ENCODE measurements at places on chromosomes 5 and 9.

GRCh38 chr9:78714576-78714975 lies 417.7 kb downstream of the PSAT1 start:
- no peak for DNase-seq
- no peaks in the 10 kb centered on the region for H3K4me1 ChIP-seq

- H3K4me3 ChIP-seq: no peak overlapping the region
- H3K27ac ChIP-seq: peak overlapping the region; percentile 50
- no peaks in the 10 kb centered on the region for H3K36me3 ChIP-seq
- H3K4me1 ChIP-seq: no peaks in the 10 kb centered on the region
- no peak for DNase-seq
- no peaks in the 10 kb centered on the region for H3K27me3 ChIP-seq
These were observed 53.3 kb upstream of the IL17B start for GRCh38 chr5:149432376-149432775.

DNA sequence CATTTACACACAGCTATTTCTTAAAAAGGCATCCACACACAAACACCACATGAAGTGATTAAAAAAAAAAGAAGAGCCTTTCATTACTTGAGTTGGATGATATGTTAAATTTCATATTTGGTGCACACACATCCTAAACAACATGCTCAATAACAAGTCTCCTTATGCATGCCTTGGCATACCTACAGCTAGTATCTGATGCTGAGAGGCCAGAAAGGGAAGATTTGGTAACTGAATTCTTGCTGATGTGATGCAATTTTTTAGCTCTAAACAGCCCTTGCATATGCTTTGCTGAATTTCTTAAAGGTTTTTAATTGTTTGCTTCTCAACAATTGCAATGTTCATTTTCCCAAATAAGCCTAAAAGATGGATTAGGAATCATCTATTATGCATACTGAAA lies 338.8 kb downstream of the ARL15 start:
- no peak overlapping the region for H3K27ac ChIP-seq
- H3K27me3 ChIP-seq: no peaks in the 10 kb centered on the region
- DNase-seq: no peak
- H3K36me3 ChIP-seq: no peaks in the 10 kb centered on the region

DNA sequence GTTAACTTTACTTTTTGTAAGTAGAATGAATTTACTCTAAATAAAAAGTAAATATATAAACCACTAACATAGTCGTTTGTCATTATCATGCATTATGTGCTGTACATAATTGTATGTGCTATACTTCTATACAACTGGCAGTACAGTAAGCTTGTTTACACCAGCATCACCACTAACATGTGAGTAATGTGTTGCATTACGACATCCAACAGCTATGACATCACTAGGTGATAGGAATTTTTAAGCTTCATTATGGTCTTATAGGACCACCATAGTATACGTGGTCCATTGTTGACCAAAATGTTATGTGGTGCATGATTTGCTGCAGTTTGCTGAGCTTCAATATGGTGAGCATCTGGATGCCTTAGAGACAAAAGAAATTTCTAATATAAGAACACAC lies 819.1 kb upstream of the GRAMD2B start:
- no peak for DNase-seq
- H3K36me3 ChIP-seq: no peaks in the 10 kb centered on the region
- no peaks in the 10 kb centered on the region for H3K4me1 ChIP-seq
- H3K27me3 ChIP-seq: no peaks in the 10 kb centered on the region
- no peak overlapping the region for H3K27ac ChIP-seq

DNA sequence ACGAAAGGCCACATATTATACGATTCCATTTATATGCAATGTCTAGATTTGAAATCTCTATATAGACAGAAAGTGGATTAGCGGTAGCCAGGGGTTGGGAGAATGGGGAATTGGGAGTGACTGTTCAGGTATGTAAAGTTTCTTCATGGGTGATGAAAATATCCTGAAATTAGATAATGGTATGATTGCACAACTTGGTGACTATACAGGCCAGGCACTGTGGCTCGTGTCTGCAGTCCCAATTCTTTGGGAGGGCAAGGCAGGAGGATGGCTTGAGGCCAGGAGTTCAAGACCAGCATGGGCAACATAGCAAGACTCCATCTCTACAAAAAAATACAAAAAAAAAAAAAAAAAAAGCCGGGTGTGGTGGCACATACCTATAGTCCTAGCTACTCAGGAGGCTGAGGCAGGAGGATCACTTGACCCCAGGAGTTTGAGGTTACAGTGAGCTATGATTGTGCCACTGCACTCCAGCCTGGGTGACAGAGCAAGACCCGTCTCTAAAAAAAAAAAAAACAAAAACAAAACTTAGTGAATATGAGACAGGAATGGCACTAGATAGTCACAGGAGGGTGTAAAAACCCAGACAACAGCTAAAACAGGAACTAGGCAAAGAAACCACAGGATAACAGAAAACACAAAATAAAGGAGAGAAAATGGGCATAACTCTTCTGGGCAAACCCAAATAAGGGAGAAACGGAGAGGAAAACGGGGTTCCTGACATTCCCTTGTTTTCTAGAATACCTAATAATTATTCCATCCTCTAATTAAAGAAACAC lies 72.1 kb upstream of the ZNF618 start:
- H3K27me3 ChIP-seq: no peaks in the 10 kb centered on the region
- DNase-seq: no peak
- H3K36me3 ChIP-seq: no peaks in the 10 kb centered on the region
- no peaks in the 10 kb centered on the region for H3K4me1 ChIP-seq
- no peak overlapping the region for H3K4me3 ChIP-seq
- H3K27ac ChIP-seq: no peak overlapping the region

- no peaks in the 10 kb centered on the region for H3K36me3 ChIP-seq
- no peaks in the 10 kb centered on the region for H3K27me3 ChIP-seq
- peak overlapping the region; percentile 84 for H3K27ac ChIP-seq
- no peaks in the 10 kb centered on the region for H3K4me1 ChIP-seq
These were observed 957 bp downstream of the SHB start for GRCh38 chr9:38067859-38068681.

GRCh38 chr5:54904425-54904824 lies 81.0 kb downstream of the ESM1 start:
- H3K27me3 ChIP-seq: peaks cover 5% of the 10 kb centered on the region
- no peak overlapping the region for H3K27ac ChIP-seq

DNA sequence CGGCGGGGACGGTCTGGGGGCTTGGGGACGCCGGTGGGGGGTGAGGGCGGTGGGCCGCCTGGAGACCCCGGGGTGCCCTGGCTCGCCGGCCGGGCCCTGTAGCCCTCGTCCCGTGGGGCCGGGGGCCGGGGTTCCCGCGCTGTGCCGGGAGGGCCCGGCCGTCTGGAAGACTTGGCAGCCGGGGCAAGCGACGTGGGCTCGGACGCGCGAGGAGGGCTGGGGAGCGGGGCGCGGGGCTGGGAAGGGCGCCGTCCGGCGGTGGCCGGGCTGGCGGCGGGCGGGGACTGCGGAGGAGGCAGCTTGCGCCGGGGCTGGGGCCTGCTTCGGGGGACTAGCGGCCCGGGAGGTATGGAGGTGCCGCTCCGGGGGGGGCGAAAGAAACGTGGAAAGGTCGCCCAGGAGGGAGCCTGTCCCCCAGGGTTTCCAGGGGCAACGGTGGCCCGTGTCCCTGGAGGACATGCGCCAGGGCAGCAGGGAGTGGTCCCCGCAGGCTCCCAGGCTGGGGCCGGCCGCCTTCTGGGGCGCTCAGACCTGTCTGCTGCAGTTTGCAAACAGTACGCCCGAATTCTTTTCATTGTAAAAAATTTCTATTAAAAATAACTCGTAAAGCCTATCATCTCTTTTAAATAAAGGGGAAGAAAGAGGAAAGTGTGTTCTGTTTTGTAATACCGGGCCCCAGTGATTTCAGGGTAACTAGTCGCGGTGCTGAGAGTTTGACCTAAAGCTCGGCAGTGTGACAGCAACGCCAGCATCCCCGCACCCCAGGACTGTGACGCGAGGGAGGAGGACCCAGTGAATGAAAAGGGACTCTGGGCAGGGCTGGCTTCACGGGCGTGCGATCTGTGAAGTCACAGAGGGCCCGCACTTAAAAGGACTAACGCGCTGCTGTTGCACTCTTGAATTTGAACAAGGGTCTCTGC lies 752 bp upstream of the ANKH start:
- H3K36me3 ChIP-seq: no peaks in the 10 kb centered on the region
- H3K27me3 ChIP-seq: no peaks in the 10 kb centered on the region
- H3K27ac ChIP-seq: peak overlapping the region; percentile 99
- H3K4me1 ChIP-seq: no peaks in the 10 kb centered on the region
- DNase-seq: peak; percentile 59

- DNase-seq: no peak
- H3K27ac ChIP-seq: no peak overlapping the region
- H3K36me3 ChIP-seq: no peaks in the 10 kb centered on the region
- no peaks in the 10 kb centered on the region for H3K27me3 ChIP-seq
- no peak overlapping the region for H3K4me3 ChIP-seq
These were observed 831.0 kb downstream of the SEMA5A start for GRCh38 chr5:8714861-8715260.

GRCh38 chr5:124634741-124635323 lies 111.6 kb downstream of the ZNF608 start:
- no peaks in the 10 kb centered on the region for H3K4me1 ChIP-seq
- H3K36me3 ChIP-seq: no peaks in the 10 kb centered on the region
- DNase-seq: no peak
- H3K27ac ChIP-seq: no peak overlapping the region
- H3K4me3 ChIP-seq: no peak overlapping the region

GRCh38 chr5:433836-434235 lies 9.1 kb upstream of the EXOC3 start:
- no peak overlapping the region for H3K4me3 ChIP-seq
- H3K27me3 ChIP-seq: no peaks in the 10 kb centered on the region
- no peak for DNase-seq
- no peaks in the 10 kb centered on the region for H3K36me3 ChIP-seq
- H3K27ac ChIP-seq: no peak overlapping the region

GRCh38 chr9:123090198-123090896 lies 56.9 kb downstream of the GPR21 start:
- no peaks in the 10 kb centered on the region for H3K4me1 ChIP-seq
- H3K27ac ChIP-seq: no peak overlapping the region
- no peaks in the 10 kb centered on the region for H3K36me3 ChIP-seq
- no peak for DNase-seq
- no peak overlapping the region for H3K4me3 ChIP-seq
- no peaks in the 10 kb centered on the region for H3K27me3 ChIP-seq

DNA sequence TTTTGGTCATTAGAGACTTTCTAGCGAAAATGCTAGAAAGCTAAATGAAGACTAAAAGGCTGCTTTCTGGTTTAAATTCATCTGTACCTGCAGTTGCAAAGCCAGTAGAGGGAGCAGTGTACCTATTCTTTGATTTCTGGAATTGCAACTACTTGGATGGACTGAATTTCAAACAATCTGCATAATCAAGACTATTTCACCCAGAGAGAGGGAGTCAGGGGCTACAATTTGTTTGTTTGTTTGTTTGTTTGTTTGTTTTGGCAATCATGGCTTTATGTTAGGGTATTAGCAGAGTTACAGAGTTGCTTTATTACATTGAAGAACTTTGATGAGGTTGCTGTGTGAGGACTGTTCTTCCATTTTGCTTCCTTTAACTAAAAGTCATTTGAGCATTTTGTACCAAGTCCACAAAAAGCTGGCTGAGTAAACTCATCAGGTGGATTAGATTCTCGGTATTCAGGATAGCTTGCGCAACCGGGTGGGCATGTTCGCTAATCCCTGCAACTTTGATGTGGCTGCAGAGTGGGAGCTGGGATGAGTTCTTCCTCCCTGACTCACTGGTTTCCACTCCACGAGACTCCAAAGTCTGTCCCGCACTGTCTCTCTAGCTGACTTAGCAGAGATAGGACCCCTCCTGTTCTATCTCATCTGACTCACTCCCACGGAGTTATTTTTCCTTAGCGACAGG lies 80.0 kb upstream of the TUT7 start:
- H3K36me3 ChIP-seq: no peaks in the 10 kb centered on the region
- no peak for DNase-seq

DNA sequence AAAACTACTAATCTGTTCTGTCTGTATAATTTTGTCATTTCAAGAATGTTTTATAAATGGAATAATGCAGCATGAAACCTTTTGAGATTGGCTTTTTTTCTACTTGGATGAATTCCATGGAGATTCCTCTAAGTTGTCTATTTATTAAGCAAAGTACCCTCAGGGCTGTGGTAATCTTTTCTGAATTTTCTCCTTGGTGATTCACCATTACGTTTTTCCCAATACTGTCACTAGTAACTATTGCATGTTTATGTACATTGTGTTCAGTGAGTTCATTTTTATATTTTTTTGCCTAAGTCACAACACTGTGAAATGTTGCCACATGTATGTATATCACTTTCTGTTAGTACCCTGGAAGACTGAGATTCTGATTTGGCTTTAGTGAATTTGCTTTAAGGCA lies 177.0 kb upstream of the GRIN3A start:
- no peaks in the 10 kb centered on the region for H3K27me3 ChIP-seq
- DNase-seq: no peak
- H3K36me3 ChIP-seq: no peaks in the 10 kb centered on the region

DNA sequence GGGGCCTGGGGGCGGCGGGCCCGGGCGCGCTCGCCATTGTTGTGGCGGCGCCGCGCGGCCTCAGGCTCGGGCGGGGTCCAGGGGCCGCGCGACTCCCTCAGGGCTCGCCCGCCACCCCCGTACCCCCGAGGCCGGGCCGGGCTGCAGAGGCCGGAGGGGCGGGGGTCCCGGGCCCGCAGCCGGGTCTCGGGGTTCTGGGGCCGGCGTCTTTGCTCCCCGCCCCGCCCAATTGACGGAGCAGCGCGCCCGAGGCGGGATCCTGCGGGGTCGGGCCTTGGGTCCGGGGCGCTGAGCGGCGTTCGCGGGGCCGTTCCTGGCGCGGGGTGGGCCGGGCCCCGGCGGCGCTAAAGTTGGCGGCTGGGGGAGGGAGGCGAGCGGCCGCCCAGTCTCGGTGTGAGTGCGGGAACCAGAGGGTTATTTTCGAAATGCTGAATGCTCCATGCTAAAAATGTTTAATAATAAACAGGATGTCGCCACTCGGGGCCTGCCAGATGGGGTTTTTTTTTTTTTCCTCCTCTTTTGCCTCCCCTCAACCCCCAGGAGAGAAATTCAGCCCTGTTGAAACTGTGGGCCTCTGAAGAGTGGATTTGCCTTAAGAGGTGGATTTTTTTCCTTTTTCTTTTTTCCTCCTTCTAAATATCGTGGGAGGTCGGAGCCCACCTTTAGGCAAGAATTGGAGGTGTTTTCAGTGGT lies 724 bp downstream of the PRRC2B start:
- H3K4me3 ChIP-seq: peak overlapping the region; percentile 73
- no peak for DNase-seq
- peaks cover 28% of the 10 kb centered on the region for H3K4me1 ChIP-seq
- peak overlapping the region; percentile 100 for H3K27ac ChIP-seq
- no peaks in the 10 kb centered on the region for H3K27me3 ChIP-seq

- no peaks in the 10 kb centered on the region for H3K36me3 ChIP-seq
- no peaks in the 10 kb centered on the region for H3K4me1 ChIP-seq
- no peak overlapping the region for H3K27ac ChIP-seq
- no peak overlapping the region for H3K4me3 ChIP-seq
- H3K27me3 ChIP-seq: no peaks in the 10 kb centered on the region
These were observed 6.7 kb downstream of the SLC6A7 start for GRCh38 chr5:150196514-150196913.

GRCh38 chr5:150989695-150990094 lies 30.7 kb upstream of the GPX3 start:
- no peaks in the 10 kb centered on the region for H3K4me1 ChIP-seq
- H3K36me3 ChIP-seq: no peaks in the 10 kb centered on the region
- DNase-seq: no peak
- H3K27ac ChIP-seq: no peak overlapping the region
- no peak overlapping the region for H3K4me3 ChIP-seq
